ENCODE measurements at places on chromosomes 7 and 10. TPM values are rescaled to one million over a fixed set of nuclear protein-coding genes. Genes with fewer than 3 reads are reported as not detected.

OR2A12 gene
- polyA plus RNA-seq: 0.03 TPM

DNA sequence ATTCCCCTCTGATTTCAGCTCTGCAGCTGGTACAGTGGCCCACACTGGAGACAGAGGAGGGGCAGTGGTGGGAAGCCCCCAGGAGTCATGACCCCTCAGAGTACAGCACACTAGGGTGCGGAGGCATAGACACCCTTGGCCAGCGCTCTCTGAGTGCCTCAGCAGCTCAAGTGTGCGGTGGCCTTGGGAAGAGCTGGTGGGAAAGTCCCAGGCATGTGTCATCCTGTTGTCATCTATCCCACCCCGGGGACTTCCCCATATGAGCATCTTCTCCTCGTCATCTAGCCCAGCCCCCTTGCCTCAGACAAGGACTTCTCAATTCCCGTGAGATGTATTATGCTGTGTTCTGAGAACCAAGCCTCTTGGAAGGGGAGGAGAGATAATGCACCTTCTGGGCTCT, 15.6 kb upstream of the PPIF start:
- no peak for DNase-seq

THSD7A gene
- polyA plus RNA-seq: 76.0 TPM

GRCh38 chr10:99329304-99329553, at the start of gene CNNM1:
Gene CNNM1 (plus strand): TSS chr10:99329356. CDS start chr10:99329388, 32 bp downstream.
- no peak for DNase-seq

DNA sequence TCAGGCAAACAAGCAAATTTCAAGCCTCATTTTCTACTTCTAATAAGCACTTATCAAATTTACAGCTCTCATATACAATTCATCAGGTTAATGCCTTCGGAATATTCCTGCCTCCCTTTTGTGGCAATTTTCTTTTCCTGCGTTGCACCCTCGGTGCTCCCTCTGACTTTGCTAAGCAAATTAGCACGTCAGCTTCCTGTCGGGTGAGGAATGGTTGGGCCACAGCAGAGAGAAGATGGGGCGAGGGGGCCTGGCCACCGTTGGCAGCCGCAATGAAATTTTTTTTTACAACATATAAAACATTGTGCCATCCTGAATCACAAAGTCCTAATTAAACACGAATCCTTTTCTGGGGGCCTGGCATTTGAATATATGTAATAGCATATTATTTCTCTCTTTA, 28.1 kb downstream of the ELFN1 start:
- no peak for DNase-seq

- DNase-seq: no peak
These were observed 30.4 kb downstream of the AMPH start for GRCh38 chr7:38600741-38601140.

- no peak for DNase-seq
These were observed 93.6 kb upstream of the MXI1 start for GRCh38 chr10:110113670-110114337.

GRCh38 chr10:132524443-132525285, 12.9 kb upstream of the INPP5A start:
- DNase-seq: no peak
